ENCODE measurements at places on chromosomes 13 and 19.

GRCh38 chr19:33669376-33669775 lies 47.6 kb downstream of the CHST8 start:
- DNase-seq = no peak

DNA sequence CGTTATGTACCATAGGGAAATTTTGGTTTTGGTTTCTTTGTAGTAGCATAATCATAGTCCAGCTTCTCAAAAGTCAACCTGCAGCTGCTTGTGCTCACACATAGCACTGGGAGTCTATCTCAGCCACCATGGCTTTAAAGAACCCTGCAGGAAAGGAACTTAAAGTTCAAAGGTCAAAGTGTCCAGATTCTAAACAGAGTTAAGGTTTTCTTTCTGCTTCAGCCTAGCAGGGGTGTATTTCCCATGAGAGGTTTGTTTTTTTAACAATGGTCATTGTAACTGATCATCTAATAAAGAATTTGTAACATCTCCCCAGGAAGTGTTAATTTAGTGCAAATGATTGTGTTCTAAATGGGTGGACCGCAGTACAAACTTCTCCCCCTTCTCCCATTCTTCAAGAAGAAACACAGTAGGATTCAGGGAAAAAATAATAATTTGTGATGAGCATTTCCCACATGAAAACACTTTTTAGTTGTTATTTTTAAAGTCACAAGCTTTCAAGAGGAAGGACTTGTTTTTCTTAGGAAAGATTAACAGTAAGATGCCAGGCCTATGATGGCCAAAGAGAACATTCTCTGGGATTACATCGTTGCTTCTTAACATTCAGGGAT lies 168.0 kb downstream of the EFNB2 start:
- DNase-seq = no peak

DNA sequence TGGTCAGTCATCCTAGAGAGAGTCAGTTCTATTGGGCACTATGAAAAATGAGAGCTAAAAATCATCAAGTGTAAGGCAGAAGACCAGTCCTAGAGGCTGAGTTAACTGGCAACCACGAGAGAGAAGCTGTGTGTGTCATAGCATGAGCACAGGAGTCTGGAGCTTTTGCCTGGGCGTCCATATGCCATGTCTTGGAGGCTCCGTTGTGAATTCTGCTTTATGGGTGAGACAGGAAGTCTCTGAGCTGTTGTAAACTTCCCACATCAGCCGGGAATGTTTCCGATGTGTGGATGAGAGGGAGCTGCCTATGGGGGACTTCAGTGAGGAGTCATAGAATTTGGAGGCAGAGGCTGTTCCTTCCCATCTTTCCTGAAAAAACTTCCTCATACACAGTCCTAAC lies 120.0 kb downstream of the ITGBL1 start:
- DNase-seq = no peak

- no peak for DNase-seq
Observed at GRCh38 chr19:58336216-58336615, 9.4 kb downstream of the ZSCAN22 start.

DNA sequence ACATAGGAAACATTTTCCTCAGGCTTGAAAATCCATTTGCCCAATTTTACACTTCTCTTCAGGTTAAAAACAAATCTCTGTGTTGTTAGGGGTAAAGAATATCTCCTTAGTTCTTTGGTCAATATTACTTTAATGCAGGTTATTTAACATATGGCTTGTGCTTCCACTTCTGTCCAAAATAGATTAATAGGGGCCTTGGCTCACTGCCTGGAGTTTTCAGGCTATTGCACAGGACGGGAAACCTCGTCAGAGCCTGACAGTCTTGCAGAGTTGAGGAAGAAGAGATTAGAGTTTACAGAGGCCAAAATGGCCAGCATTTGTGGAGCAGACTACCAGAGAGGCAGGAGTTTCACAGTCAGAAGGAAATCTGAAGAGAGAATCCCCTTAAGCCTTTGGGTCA lies 863.9 kb upstream of the GPC6 start:
- no peak for DNase-seq

GRCh38 chr19:14164724-14165493 lies 28.5 kb upstream of the ASF1B start:
- no peak for DNase-seq

- no peak for DNase-seq
Observed at GRCh38 chr19:9381361-9381785, 18.6 kb downstream of the ZNF177 start.

DNA sequence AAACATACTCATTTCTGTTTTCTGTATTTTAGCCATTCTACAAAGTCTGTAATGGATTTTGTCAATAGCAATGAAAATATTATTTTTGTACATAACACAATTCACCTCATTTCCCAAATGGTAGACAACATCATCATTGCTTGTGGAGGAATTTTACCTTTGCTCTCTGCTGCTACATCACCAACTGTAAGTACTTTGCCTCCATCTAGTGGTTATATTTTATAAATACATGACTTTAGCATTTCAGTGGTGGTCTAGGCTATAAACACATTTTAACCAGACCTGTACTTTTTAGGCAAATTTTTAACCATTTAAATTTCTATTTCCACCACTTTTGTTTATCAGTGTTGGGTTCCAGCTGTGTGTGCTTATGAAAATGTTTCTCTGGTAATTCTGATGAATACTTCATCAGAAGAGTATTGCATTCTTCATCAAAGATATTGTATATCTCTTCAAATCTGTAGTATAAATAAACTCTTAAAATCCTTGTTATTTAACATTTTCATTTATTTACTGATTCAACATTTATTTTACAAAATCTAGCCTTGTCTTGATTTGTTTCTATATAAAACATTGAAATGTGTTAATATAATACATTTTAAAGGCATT lies 222.4 kb downstream of the NBEA start:
- DNase-seq = peak; percentile 6

DNA sequence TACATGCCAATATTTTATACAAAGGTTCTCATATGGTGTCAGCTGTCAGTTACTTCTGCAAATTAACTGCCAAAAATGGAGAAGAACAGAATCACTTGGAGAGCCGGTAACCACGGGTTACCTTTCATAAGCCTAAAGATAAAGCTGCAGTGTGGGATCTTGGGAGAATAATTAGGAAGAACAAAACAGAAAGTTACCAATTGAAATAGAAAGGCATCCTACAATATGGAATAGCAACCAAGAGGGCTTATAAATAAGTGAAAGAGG lies 74.2 kb downstream of the TSHZ3 start:
- peak; percentile 4 for DNase-seq

Data from CD14-positive monocyte (primary cell).